Stimulated activated CD8-positive, alpha-beta memory T cell treated with anti-CD3 and anti-CD28 coated beads, Interleukin-7, amount 100 ng/mL, for 1 hour (primary cell): ENCODE measurements at places on chromosomes 5 and 9.

DNA sequence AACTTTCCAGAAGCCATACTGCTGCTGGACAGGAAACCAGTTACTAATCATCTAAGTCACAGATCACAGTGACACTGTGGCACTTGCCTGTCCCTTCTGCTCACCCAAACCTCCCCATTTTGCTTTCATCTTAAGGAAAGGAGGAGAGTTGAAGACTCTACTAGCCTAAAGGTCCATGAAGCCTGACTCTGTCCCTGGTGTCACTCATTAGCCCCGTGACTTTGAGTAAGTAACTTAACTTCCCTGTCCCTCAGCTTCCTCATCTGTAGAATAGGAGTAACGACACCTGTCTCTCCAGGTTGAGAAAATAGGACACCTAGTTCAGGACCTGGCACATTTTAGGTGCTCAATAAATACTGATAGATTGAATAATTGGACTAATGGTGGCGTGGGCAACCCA is 536 bp upstream of the SLC6A7 start:
- DNase-seq = no peak

DNA sequence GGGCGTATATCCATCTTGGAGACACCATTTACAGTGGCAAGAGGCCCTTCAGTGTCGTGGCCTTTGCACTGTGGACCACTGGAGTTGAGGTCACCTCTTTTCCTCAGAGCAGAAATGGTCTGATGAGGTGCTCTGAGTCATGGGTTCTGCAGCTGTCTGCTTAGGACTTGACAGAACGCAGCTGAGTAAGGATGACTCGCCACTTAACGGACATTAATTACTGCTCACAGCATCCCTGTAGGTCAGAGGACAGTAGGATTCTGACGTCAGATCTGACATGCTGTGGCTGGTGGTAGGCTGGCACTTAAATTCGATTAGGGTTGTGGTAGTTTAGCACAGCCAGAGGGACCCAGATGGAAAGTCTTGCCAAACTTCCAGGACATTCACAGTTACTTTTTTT is 479.4 kb downstream of the DMAC1 start:
- DNase-seq = no peak

DNA sequence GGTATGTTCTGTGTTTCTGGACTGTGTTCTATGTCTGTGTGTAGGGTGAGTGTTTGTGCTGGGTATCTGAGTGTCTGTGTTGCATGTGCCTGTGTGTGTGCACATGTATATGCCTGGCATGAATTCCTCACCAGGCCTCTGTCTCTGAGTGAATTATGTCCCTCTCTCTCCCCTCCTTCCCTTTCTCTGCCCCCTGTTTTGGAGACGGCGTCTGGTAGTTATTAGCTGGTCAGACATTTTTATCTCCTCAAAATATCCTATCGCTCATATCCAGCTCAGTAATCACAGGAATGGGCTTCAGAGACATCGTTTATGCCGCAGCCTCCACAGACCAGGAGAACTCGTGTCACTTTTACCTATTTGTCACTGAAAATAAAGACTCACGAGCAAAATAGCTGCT is 483.2 kb upstream of the BRINP1 start:
- no peak for DNase-seq

GRCh38 chr9:104805441-104805840 is 41.5 kb downstream of the NIPSNAP3B start:
- no peak for DNase-seq

- DNase-seq = no peak
Observed at GRCh38 chr5:118506217-118506852, 482.0 kb downstream of the DTWD2 start.

- DNase-seq = no peak
Observed at GRCh38 chr5:143673676-143674468, 138.1 kb upstream of the HMHB1 start.

- DNase-seq = no peak
Observed at GRCh38 chr5:168612123-168612522, 33.0 kb upstream of the PANK3 start.

GRCh38 chr5:149775785-149776184 is 45.7 kb downstream of the PPARGC1B start:
- DNase-seq = no peak

- DNase-seq = no peak
Observed at GRCh38 chr5:223791-224190, 5.7 kb downstream of the SDHA start.

DNA sequence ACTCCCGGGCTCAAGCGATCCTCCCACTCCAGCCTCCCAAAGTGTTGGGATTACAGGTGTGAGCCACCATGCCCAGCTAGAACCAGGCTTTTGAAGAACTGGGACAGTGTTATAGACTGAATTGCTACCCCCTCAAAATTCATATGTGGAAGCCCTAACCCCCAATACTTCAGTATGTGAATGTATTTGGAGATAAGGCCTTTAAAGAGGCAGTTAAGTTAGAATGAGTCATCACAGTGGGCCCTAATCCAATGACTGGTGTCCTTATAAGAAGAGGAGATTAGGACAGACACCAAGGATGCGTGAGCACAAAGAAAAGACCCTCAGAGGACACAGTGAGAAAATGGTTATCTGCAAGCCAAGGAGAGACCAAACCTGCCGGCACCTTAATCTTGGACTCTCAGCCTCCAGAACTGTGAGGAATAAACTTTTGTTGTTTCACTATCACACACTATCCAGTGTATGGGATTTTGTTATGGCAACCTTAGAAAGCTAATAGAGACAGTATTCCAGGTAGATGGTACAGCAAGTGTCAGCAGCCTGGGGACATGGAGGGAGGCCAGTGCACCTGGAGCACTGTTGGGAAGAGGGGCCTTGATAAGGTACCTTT is 31.4 kb upstream of the ERGIC1 start:
- no peak for DNase-seq

- no peak for DNase-seq
Observed at GRCh38 chr5:65625743-65626142, 916 bp downstream of the SHLD3 start.

DNA sequence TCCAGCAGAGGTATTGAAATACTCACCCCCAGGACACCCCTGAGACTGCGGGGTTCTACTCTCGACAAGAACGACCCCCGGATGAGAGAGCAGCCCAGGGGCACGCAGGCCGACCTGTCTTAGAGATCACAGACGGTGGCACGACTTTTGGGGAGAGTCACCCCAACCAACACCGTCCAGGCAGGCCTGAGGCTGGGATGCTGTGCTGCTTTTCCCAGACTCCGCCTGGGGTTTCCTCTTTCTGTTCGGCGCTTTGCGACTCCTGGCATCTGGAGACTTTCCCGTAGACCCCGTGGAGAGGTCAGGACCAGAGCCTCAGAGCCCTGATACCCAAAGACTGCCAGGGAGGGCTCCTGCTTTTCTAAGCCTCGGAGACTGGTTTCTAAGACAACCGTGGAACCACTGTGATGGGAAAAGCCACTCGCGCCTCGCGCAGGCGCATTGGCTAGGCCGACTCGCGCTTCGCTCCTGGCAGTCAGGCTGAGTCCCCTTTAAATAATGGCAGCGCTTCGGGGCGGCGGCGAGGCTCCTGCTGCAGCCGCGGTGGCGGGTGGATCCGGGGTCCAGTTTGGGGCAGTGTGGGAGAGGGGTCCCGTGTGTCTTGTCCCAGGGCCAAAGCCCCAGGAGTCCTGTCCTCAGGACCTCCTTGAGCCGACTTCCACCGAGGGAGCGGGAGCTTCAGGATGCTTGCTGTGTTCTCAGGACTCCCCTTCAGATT is 484.0 kb downstream of the SPATA31A7 start:
- DNase-seq = no peak

DNA sequence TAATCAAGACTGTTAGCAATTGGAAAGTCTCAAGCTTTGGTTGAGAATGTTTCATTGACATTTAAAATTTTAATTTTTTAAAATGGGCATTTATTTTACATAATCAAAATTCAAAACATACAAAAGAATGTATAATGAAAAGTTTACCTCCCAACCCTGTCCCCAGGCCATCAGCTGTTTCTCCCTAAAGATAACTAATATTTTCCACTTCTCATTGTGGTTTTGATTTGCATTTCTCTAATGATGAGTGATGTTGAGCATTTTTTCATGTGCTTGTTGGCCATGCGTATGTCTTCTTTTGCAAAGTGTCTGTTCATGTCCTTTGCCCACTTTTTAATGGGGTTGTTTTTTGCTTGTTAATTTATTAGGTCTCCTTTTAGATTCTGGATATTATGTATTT is 11.4 kb upstream of the MACIR start:
- DNase-seq = no peak

DNA sequence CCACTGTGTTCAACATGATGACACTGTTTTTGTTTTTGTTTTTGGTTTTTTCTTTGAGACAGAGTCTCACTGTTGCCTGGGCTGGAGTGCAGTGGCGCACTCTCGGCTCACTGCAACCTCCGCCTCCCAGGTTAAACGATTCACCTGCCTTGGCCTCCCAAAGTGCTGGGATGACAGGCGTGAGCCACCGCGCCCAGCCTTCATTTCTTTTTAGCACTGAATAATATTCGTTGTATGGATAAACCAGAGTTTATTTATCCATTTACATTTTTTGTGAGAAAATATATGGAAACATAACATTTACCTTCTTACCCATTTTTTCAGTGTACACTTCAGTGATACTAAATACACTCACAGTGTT is 4.2 kb downstream of the CARD19 start:
- DNase-seq = no peak

- no peak for DNase-seq
Observed at GRCh38 chr5:149170299-149170698, 29.0 kb downstream of the ABLIM3 start.

DNA sequence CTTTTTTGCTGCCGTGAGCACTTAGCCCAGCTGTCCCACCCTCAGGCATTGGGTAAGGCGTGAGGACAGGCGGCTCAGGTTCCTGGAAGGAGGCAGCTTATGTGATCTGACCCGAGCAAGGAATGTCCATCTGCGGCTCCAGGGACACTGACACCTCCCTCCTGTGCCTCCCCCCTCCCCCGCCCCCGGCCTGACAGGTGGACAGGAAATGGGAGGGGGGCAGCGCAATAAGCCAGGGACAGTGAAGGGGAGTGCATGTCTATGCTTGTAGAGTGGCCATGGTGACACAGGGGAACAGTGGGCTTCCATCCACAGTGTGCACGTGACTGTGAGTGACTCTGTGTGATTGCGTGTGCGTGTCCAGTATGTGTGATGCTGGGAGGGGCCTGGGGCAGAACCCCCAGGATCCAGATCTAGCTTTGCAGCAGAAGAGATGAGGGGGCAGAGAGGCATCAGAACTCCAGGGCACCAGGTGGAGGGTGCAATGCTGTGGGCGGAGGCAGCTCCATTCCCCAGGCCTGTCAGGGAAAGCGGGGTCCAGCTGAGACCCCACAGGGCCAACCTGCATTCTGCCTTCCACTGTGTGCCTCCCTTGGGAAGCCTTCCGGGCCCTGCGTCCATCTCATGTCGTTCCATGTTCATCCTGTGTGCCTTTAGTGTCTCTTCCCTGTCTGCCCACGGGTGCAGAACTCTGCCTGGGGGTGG is 30.5 kb downstream of the CNTFR start:
- DNase-seq = no peak

GRCh38 chr9:8653855-8654254 is 854.3 kb upstream of the DMAC1 start:
- DNase-seq = no peak

GRCh38 chr9:87521834-87522233 is 24.2 kb downstream of the DAPK1 start:
- no peak for DNase-seq

DNA sequence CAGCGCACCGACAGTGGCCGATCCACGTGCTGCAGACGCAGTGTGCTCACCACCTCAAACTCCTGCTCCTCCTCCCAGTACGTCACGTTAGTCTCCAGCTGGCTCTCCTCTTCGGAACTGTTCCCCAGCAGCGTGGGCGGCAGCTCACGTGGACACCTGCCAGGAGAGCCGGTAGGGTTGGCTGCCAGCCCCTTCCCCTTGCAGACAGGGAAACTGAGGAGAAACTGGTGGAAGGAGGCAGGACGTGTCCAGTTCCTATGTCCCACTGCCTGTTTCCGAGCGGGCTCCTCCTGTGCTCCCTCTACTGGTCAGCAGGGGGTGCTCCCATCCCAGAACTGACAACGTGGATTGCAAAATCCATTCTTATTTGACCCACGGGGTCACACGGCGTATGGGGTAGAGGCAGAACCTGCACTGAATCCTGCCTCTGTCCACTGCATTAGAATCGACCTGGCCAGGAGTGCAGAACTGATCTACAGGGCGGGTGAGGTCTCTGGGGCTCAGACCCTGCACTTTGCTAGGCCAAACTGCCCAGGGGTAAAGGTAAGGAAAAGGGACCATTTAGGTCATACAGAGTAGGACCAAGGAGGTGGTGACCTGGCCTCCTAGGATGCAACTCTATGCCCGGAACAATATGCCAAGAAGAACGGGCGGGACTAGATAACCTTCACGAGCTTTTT is 25.7 kb downstream of the PDGFRB start:
- peak; percentile 7 for DNase-seq

DNA sequence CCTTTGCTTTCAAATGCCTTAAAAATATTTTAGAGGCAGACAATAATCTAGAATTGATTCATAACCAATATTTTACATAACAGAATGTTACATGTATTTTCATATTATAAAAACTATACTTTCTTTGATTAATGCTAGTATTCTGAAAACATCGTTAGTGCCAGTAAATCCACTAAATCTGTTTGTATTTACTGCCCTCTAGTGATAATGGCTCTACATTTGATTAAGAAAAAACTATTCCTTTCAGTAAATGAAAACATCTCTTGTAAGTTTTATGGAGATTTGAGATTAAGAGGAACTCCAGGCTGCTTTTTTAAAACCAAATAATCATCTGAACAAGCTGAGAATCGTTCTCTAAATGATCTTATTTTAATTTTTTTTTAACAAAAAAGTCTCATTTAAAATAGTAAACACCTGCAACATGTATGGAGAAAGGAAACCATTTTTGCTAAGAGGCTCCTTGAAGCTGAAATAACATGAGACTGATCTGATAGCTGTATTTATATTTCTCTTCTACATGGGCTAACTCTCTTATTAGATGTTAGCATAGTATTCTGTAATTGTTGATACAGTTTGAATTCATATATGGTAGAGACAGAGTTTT is 424.7 kb downstream of the RAB3C start:
- DNase-seq = no peak

DNA sequence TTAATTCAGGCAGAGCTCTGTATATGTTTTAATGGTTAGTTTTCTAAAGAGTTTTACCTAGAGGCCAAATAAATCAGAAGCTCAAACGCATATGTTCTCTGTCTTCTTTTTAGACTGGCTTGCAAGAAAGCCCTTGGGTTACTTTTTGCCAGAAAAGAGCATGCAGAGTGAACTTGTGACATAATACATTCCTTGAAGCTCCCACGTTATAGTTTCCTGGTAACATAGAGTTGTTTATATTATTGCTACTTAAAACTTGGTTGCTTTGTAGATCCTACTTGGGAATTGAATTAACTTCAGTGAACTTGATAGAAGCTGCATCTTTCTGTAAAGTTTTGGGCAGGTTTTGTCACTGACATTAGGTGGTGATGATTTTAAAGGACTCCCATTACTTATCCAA is 102.9 kb downstream of the C9orf152 start:
- no peak for DNase-seq

GRCh38 chr9:133238272-133238850 is 29.3 kb upstream of the OBP2B start:
- DNase-seq = no peak

- no peak for DNase-seq
Observed at GRCh38 chr9:107466826-107467225, 22.7 kb downstream of the KLF4 start.

GRCh38 chr5:173932695-173933139 is 44.6 kb downstream of the CPEB4 start:
- DNase-seq = no peak

GRCh38 chr5:89255845-89256463 is 373.0 kb upstream of the MEF2C start:
- no peak for DNase-seq
